ENCODE measurements at places on chromosomes 2 and 18.

- DNase-seq = no peak
Observed at GRCh38 chr2:171852366-171852888, 41.6 kb downstream of the SLC25A12 start.

- no peak for DNase-seq
Observed at GRCh38 chr2:100146657-100146960, 4.2 kb upstream of the AFF3 start.

GRCh38 chr2:151637271-151637781 is 97.0 kb downstream of the NEB start:
- DNase-seq = no peak

GRCh38 chr2:109472331-109472959 is 141.3 kb downstream of the SEPTIN10 start:
- no peak for DNase-seq

DNA sequence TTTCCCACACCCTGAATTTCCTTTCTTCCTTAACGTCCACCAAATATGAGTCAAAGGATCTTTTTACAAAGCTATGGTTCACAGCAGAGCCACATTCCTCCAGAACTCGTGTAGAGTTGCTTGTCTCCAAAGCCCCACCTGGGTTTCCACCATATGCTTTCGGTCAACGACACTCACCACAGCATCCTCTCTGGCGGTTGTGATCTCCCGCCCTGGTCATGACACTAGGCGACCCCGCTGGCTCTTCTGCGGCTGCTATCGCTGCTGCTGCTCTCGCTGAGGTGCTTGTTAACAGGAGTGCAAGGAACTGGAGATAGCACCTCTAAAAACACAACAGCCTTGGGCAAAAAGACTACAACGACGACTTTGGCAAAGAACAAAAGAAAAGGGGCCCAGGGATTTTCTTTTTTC is 340 bp downstream of the SLC40A1 start:
- DNase-seq = no peak

- no peak for DNase-seq
Observed at GRCh38 chr2:20137131-20137571, 85.7 kb upstream of the LAPTM4A start.

GRCh38 chr2:10363861-10364610 is 61.3 kb downstream of the HPCAL1 start:
- DNase-seq = no peak

DNA sequence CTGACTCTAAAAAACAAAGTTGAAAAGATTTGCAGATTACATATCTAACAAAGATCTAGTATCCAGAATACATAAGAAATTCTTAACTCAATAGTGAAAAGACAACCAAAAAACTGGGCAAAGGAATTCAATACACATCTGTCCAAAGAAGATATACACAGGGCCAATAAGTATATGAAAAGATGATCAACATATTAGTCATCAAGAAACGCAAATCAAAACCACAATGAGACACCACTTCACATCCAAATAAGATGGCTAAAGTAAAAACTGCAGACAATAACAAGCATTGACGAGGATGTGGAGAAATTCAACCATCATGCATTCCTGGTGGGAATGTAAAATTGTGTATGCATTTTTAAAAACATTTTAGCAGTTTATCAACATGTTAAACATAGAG is 256.0 kb downstream of the EIPR1 start:
- DNase-seq = no peak

GRCh38 chr2:138435701-138436100 is 65.9 kb upstream of the SPOPL start:
- no peak for DNase-seq

- no peak for DNase-seq
Observed at GRCh38 chr2:54775710-54776109, 52.2 kb downstream of the EML6 start.

DNA sequence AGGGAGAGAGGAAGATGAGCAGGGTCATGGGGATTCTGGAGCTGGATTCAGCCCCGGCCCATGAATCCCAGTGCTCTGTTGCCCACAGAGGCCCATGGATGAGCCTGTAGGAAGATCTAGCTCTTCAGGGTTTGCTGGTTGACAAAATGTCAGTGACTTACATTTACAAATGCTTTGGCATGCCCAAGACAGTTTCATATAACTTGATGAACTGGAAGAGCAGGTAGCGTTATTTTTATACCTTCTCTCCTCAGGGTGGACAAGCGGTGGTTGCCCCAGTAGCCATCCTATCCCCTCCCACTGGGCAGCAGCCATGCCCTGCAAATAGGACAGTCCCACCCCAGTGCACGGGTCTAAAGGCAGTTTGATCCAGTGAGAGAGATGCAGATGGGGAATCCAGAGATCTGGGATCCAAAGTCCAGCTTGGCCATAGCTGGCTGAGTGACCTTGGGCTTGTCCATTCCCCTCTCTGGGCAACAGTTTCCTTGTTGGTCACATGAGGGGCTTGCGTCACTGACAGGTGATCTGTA is 21.5 kb upstream of the KCNK3 start:
- no peak for DNase-seq

- no peak for DNase-seq
Observed at GRCh38 chr2:167388497-167388896, 500.2 kb downstream of the XIRP2 start.

- no peak for DNase-seq
Observed at GRCh38 chr2:142944721-142945120, 67.3 kb downstream of the KYNU start.

GRCh38 chr2:64749446-64749845 is 95.7 kb upstream of the SERTAD2 start:
- DNase-seq = no peak

- no peak for DNase-seq
Observed at GRCh38 chr18:32831781-32832180, 59.0 kb upstream of the KLHL14 start.

- no peak for DNase-seq
Observed at GRCh38 chr2:98524168-98524567, 79.5 kb downstream of the INPP4A start.

DNA sequence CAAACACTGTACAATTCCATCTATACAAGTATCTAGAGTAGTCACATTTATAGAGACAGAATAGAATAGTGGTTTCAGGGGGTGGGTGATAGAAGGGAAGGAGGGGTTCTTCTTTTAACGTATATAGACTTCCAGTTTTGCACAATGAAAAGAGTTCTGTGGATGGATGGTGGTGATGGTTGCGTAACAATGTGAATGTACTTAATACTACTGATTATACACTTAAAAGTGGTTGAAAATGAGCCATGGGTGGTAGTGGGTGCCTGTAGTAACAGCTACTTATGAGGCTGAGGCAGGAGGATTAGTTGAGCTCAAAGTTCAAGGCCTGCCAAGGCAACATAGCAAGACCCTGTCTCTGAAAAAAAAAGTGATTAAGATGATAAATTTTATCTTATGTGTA is 85.8 kb downstream of the SETBP1 start:
- DNase-seq = no peak

DNA sequence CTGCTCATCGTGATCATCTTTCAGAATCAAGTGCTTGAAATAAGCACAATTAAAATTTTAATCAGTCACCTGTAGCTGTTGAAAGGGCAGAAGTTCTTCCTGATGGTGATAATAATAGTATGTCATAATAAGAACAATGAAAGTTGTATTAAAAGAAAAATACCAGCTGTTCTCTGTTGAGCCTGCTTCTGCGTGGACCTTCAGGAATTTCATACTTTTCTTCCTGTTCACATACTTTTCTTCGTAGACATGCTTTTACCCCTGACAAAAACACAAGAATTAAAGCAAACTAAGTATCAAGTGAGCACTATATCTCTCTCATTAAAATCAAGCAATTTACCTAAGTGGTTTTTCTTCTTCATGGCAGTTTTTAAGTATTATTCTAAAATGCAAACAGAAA is 79.2 kb downstream of the BARD1 start:
- DNase-seq = no peak

DNA sequence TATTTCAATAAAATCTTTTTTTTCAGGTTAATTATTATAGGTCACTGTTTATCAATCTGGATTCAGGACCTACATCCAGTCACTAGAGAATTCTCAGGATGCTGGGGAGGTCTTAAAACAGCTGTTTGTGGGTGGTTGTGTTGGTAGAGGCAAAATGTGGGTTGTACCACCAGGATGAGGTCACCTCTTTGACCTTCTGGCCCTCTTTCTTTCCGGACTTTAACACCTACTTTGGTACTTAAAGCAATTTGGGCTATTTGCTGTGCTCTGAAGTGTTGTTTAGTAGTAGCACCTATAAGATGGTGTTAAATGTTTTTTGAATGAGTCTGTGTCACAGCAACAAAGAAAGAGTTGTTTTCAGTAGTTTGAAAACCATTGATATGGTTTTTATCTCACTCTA is 14.6 kb downstream of the EML4 start:
- DNase-seq = no peak

- no peak for DNase-seq
Observed at GRCh38 chr2:10495988-10496313, 47.8 kb upstream of the ODC1 start.

GRCh38 chr2:85011098-85011497 is 40.1 kb downstream of the KCMF1 start:
- no peak for DNase-seq

DNA sequence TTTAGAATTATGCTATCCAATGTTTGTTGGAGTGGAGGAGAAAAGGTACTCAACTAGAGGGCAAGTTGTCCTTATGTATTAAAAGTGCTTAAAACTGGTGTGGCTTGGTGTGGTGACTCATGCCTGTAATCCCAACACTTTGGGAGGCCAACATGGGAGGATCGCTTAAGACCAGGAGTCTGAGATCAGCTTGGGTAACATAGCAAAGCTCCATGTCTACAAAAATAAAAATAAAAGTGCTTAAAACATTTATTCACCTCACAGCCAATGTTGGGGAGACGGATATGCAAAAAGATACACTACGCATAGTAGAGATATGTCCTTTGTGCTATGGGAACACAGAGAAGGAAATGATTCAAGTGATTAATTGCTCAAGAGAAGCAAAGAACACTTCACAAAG is 19.3 kb upstream of the TNFAIP6 start:
- no peak for DNase-seq

GRCh38 chr2:40161986-40162385 is 289.9 kb downstream of the SLC8A1 start:
- DNase-seq = no peak

DNA sequence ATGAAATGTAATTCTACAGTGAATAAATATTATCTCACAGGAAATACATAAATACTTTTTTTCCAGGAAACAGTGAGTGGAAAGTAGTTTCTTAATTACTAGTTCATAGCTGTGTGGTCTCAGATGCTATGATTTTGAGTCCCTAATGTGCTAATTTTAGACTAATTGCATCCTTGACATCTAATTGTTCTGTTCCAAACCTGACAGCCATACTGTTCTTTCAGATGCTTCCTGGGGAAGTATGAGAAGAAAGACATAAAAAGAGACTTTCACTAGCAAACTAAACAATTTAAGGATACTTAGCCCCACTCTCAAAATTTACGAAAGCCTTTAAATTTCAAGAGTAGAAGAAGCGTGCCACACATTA is 350.9 kb upstream of the CDH20 start:
- no peak for DNase-seq

- DNase-seq = no peak
Observed at GRCh38 chr2:144115739-144116291, 404.1 kb downstream of the ZEB2 start.

DNA sequence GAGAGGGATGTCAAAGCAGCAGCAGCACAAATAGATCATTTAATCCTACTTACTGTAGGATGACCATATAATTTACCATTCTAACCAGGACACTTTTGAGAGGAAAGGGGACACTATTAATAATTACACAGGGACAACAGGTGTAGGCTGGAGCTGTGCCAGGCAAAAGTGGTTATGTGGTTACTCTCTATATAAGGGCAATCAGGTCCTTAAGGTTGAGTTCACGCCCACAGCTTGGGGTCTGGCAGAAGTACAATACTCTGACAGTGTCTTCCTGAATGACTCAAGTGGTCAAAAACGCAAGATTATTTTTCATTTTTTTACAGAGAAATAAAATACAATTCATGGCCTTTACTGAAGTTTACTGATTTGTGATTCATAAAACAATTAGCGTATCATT is 2.8 kb downstream of the PREPL start:
- no peak for DNase-seq

GRCh38 chr2:223214394-223215253 is 162.6 kb downstream of the KCNE4 start:
- no peak for DNase-seq

Data from AG09309 (cell line).